Brain microvascular endothelial cell (primary cell): ENCODE measurements at places on chromosomes 5 and 9.

GRCh38 chr9:970151-970996 lies 6.1 kb upstream of the DMRT3 start:
- DNase-seq: no peak

- DNase-seq: no peak
Measured at GRCh38 chr9:123568691-123569688, 213.0 kb downstream of the CRB2 start.

GRCh38 chr9:16460696-16461095 lies 409.8 kb downstream of the BNC2 start:
- no peak for DNase-seq

- DNase-seq: no peak
Measured at GRCh38 chr5:59540366-59540765, 353.2 kb downstream of the PDE4D start.

DNA sequence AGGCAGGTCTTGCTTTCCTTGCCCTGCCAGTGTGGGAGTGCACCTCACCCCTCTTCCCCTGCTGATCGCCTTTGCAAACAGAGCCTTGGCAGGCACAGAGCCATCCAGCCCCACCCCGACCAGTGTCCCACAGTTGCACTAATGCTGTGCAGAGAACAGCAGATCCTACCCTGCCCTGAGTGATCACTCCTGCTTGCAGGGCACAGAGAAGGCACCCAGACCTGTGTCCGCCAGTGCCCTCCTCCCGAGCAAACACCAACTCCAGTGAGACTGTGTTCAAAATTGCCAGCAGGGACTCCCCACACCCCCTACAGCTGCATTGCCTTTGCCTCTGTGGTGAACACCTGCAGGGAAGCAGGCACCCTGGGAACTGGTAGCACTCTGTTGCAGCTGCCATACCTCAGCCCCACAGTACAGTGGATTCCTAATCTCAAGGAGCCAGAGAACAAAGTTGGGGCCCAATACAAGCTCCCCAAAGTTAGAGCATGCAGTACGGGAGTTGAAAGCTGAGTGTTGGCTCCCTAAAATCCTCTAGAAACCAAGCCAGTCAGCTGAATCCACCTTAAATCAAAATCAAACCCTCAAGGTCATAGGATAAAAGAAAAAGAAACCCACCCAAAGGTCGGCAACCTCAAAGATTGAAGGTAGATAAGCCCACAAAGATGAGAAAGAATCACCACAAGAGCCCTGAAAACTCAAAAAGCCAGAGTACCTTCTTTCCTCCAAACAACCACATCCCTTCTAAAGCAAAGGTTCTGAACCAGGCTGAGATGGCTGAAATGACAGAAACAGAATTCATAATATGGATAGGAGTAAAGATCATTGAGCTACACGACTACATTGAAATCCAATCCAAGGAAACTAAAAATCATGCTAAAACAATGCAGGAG lies 92.9 kb upstream of the PIK3R1 start:
- DNase-seq: no peak

DNA sequence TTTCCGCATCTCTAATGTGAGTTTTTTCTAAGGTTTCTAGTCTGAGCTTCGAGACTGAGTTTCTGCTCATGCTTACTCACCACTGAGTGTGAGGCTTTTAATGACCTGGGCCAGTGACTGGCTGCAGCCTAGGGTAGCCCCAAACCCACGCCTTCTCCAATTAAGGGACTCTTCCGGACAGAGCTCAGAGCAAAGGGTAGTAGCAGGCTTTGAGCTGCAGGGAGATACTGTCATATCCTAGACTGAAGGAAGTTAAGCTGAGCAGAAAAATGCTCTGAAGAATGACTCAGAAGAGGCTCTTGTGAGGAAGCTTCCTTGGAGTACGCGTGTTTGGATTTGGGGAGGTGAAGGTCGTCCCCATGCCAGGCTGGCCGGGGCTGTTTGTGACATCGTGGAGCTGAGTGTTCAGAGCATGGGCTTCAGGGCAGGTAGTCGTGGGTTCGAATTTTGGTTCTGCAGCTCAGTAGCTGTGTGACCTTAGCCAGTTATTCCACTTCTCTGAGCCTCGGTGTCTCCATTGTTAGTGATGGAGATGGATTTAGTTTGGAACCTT lies 3.5 kb downstream of the USP20 start:
- peak; percentile 83 for DNase-seq

GRCh38 chr9:109574061-109574882 lies 76.2 kb upstream of the PTPN3 start:
- DNase-seq: peak; percentile 74

GRCh38 chr5:35202319-35203111 lies 27.8 kb downstream of the PRLR start:
- peak; percentile 57 for DNase-seq

DNA sequence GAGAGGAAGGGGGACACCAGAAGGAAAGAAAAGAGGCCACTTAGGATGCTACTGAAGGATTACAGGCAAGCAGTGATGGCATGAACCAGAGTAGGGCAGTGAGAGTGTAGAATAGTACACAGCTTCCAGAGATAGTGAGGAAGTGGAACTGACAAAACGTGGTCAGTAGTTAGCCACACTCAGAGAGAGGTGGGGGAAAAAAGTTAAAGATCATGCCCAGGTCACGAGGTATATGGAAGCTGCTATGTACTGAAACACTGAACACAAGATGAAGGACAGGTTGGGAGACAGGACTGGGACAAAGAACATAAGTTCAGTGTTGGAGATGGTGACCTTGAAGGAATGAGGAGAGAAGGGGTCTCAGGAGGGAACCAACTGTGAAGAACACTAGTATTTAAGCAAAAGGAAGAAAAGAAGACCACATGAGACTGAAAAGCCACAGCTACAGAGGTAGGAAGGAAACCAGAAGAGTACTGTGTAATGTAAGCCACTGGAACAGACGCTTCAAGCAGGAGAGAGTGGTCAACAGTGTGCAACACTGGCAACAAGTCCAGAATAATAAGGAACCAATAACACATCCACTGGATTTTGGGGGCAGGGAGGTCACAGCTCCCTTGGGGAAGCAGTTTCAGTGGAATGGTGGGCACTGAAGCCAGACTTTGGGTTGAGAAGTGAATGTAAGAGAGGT lies 45.5 kb downstream of the ELL2 start:
- DNase-seq: no peak

DNA sequence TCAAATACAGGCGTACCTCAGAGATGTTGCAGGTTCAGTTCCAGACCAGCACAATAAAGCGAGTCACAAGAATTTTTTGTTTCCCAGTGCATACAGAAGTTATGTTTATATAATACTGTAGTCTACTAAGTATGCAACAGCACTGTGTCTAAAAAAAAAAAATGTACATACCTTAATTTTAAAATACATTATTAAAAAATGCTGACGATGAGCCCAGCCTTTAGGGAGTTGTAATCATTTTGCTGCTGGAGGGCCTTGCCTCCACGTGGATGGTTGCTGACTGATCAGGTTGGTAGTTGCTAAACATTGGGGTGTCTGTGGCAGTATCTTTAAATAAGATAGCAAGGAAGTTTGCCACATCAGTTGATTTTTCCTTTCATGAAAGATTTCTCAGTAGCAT lies 48.3 kb downstream of the TTC1 start:
- no peak for DNase-seq

DNA sequence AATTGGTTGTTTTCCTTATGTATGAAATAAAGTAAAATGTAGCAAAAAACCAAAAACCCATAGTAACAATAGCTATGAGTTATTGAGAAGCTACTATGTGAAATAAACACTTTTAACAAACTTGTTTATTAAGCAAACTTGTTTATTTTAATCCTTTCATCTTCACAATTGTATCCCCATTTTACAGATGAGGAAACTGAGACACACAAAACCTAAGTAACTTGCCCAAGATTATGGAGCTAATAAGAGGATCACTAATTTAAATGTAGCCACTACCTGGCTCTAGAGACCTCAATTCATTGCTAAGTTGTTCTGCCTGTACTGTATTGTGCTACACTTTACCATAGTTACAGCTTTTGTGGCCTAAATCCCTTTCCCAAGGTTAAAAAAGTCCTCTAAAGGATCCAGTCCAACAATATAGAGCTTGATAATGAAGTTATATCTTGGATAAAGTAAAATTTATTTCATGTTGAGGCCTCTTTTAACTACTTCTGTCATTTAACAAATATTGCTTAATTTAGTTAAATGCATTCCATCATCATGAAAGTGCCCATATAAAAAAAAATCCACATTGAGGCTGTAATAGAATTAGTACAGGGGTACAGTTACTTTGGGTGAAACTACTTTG lies 22.1 kb downstream of the HOMER1 start:
- no peak for DNase-seq

GRCh38 chr5:154197801-154198491 lies 7.4 kb downstream of the GALNT10 start:
- DNase-seq: peak; percentile 19

DNA sequence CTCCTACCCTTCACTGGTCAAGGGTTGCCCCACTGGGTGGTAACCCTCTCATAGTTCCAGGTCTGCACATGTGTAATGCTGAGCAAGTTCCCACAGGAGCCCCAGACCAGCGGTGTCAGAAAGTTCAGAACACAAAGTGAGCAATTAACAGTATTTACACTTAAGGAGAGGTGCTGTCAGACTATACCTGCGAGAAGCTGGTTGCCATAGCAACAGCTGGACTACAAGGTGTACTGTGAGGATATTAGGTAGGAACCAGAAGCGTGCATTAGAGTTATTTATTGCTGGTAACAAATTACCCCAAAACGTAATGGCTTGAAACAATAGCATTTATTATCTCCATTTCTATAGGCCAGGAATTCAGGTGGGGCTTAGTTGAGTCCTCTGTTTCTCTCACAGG lies 317.0 kb upstream of the RPS23 start:
- no peak for DNase-seq

DNA sequence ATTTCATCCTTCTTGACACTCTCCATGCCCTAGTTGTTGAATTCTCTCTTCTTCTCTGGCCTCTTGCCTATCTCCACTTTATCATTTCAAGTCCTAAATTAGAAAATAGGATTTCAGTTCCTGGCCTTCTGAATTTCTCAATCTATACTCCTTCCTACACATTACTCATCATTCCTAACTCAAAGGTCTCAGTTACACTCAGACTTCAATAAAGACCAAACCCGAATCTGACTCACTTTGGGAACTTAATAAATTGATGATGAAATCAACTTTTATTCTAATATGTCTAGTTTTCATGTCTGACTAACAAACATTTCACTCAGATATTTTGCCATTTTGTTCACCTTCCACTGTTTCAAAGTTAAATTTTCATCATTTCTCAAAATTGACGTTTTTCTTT lies 113.6 kb upstream of the TSLP start:
- DNase-seq: peak; percentile 14

DNA sequence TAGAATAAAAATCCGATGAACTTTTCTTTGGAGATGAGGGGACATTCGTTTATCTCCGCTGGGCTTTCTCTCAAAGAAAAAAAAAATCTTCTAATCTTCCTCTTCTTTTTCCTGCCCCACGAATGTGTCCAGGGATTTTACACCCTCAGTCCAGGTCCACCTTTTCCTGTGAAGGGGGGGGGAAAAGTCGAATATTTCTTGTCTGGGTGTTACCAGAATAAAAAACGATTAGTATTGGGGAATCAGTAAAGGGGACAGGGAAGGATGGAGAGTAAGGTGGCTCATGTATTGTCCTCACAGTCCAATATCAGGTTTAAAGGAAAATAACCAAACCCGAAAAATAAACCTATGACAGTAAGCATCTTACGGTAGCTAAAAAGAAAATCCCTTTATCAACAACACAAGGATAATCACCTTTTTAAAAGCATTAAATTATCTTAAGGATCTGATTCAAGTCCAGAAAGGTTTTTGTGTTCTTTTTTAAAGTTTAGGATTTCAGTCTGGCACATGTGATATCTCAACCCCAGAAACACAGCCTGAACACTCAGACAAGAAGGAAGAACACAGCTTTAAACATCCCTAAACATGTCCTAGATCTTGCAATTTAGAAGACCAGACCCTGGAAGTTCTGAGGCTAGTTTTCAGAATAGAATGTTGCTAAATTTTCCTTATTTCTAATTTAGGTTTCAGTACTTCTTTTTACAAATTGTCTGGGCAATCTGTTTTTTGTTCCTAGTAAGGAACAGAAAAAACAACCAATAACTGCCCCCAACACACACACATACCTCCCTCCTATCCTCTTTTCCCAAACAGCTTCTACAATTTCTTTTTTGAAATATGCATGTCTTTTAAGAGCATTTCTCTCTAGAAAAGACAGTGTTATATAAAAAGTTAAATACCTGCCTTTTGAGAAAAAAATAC lies 1.2 kb downstream of the ZNF608 start:
- DNase-seq: no peak

- DNase-seq: no peak
Measured at GRCh38 chr9:77988630-77989029, 43.0 kb downstream of the GNAQ start.

GRCh38 chr5:144698484-144698883 lies 527.8 kb downstream of the KCTD16 start:
- DNase-seq: peak; percentile 2

DNA sequence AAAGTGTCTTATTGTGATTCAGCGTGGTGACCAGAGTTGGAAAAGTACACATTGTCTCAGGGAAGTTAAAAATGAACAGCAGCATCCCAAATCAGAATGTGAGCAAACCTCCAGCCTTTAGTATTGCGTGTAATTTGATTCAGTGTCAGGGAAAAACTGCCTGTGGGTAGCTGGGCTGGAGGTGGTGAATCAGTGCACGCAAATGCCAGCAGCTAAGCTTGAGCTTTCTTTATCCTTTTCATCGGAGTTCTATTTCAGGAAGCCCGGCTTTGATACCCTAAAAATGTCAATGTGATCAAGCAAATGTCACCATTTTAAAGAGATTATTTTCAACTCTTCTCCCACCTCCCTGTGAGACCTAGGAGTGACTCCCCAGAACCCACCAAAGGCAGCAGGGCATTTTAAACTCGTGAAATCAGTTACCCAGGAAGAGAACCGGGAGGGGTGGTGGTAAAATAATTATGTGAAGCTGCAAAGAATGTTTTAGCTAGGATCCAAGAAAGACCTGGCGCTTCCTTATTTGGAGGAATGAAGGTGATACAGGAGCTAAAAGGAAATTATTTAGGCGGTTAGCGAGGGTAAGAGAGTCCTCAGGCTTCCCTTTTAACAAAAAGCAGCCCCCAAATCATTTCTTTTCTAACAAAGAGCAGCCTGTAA lies 25.7 kb upstream of the C5orf47 start:
- DNase-seq: peak; percentile 42

GRCh38 chr5:157342822-157343402 lies 77.0 kb downstream of the CYFIP2 start:
- DNase-seq: peak; percentile 26
